Spinal cord (tissue), 10 donors: ENCODE measurements at places on chromosomes 1 and 21.
A peak's percentile ranks its signal among the peaks of the same experiment; 100 is the strongest.

DNA sequence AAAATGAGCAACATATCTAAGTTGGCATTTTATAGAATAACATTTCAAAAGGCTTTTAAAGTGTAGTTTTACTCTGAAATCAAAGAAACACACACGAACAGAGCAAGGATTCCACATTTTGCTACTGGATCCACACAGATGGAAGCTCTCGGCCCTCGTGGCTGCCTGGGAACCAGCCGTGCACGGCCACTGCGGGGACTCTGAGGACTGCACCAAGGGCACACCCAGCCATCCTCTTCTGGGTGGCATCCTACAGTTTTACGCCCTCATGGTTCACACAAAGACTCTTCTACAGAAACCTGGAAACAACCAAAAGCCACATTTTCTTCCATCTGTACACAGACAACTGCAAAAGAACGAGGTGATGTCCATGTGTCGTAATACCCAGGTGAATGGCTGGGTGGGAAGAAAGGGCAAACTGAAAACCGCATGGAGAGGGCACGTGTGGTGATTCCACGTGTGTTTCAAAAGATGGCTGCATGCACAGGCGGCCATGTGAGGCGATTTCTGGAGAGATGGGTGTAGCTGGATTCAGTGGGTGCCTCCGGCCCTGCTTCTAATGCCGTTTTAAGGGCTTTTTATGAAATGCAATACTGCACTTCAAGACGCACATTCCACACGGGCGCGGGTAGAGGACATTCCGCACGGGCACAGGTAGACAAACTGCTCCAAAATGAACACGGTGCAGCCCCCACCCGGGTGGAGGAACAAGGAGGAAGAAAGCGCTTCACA is 8.1 kb downstream of the POFUT2 start:
- DNase-seq = no peak

- DNase-seq = peak; percentile 58
These were observed 113.7 kb upstream of the SLC35F3 start for GRCh38 chr1:233790662-233791371.

DNA sequence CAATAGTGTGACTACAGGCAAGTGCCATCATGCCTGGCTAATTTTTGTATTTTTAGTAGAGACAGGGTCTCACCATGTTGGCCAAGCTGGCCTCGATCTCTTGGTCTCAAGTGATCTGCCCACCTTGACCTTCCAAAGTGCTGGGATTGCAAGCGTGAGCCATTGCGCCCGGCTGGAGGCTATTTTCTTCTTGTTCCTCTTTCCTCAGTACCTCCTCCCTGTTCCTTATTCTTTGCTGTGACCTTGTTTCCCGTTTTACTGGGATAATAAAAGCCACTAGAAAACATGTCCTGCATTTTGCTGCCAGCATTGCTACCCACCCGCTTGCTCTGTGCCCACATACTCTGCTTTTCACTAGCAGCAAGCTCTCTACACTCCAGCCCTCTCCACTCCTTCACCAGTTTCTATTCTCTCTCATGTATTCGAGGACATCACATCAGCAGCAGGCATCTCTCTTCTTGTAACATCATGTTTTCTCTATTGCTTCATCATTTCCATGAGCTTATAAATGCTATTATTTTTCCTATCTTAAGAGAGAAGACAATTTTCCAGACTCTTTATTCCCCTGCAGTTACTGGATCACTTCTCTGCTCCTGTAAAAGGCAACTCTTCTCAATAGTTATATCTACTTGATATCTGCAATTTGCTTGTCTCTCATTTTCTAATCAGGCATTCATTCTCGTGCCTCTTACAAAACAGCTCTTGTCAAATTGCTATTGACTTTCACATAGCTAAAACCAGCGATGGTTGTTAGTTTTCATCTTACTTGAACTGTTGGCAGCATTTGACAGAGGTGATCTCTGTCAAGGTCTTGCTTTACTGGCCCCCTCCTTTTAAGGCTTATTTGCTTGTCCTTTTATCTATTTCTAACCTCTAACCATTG is 34.5 kb upstream of the C21orf91 start:
- no peak for DNase-seq

DNA sequence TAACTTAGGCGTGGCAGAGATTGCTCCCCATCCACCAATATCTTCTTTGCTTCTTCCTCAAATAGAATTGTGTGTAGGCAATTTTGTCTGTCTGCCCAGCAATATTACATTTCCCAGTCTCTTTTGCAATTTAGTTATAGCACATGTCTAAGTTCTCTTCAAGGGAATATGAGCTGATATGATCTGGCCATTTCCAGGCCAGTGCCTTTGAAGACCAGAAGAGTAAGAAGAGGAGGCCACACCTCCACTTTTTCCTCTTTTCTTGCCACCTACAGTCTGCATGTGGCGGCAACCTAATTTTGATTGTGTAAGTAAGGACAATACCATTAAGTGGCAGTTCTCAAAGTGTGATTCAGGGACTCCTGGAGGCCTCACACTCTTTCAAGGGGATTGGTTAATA is 6.3 kb upstream of the RSBN1 start:
- no peak for DNase-seq

DNA sequence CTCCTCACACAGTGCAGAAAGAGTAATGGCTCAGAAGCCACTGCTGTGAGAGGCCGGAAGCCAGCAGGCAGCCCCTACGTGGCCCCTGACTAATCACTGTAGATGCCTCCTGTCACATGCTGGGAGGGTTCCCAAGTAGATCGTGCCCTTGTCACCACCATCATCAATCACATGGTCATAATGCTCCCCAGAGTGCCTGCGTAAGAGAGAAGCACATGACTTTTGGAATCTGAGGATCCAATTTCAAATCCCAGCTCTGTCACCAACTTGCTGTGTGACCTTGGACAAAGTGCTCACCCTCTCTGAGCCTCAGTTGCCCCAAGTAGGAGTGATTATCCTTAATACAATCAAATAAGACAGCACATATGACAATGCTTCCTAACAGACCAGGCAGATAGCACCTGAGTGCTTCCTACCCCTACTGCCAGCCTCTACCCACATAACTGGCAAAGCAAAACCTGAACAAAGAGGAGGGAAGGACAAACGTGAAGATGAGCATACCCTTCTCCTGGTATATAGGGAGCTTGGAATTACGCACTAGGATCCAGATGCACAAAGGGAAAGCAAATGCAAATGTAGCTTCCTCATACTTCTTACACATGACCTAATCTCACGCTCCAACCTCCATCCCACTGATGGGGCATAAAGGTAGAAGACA is 65.7 kb downstream of the SDC3 start:
- no peak for DNase-seq

- peak; percentile 47 for DNase-seq
These were observed 26.2 kb upstream of the DYNLT5 start for GRCh38 chr1:66725885-66726665.

- no peak for DNase-seq
These were observed 76.5 kb upstream of the MAP10 start for GRCh38 chr1:232728507-232729263.

DNA sequence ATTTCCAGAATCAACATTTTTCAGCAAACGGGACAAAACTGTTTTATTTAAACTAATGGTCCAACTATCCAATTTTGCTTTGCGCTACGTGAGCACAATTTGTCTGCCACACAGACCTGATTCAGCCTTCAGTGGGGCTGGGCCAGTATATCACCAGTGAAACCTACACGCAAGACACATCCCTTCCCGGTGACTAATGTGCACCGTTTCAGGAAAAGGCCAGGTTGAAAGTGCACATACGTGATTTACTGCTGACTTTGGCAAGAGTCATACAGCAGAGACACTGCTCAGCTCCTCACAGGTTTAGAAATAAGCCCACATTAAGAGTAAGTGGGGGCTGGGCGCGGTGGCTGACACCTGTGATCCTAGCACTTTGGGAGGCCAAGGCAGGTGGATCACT is 5.1 kb upstream of the TMEM51 start:
- DNase-seq = no peak

DNA sequence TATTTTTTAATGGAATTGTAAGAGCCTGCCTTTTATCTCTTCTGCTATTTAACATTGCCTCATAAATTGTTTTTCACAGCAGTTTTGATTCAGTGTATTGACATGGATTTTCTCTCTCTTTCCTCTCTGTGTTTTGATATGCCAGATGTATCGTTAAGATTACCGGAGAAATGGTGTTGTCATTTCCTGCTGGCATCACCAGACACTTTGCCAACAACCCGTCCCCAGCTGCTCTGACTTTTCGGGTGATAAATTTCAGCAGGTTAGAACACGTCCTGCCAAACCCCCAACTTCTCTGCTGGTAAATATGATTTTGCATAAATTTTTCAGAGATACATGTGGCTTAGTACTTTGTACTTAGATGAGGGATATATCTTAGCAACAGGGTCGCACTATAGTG is 23.1 kb upstream of the DYNLT5 start:
- DNase-seq = no peak

- no peak for DNase-seq
These were observed 121.8 kb downstream of the TBX15 start for GRCh38 chr1:118866330-118866729.

DNA sequence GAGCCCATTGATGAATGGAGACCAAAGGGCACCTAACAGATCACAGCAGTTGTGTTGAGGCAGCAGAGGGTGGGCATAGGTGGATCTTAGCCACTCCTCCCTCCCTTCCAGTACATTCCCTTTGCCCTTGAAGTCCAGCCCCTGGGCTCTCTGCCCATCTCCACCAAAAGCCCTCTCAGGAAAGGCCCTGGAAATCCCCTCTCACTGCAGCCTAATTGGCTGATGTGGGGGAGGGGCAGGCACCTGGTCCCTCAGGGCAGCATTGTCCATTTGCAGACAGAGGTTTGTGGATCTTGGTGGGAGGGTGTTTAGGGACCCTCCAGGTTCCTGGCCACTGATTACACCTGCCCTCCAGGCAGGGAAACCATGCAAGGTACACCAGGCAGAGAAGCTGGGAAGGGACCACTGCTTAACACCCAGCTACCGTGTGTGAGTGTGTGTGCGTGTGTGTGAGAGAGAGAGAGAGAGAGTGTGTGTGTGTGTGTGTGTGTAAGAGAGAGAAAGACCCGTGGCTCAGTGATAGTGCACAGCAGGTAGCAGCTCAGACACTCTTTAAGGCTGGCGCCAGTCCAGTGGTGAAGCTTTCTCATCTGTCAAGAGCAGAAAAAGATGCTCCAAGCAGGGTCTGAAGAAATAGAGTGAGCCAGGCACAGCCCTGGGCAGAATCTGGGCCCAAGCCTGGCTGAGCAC is 71.1 kb downstream of the MATN1 start:
- DNase-seq = peak; percentile 79
